ENCODE measurements at places on chromosomes 11 and 22.

DNA sequence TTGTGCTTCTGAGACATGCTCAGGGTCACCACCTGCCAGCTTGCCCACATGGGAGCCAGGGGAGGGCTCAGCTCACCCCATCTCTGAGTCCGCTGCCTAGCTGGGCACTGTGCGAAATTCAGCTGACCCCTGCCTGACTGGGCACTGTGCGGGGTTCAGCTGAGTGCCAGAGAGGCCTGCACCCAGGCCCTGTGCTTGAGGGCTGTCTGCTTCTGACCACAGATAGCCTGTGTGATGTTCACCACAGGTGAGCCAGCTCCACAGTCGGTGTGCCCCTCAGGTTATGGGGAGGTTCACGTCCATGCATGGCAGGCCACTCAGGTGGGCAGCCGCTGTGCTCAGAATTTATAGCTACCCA lies 84.5 kb upstream of the SUSD2 start:
- DNase-seq = no peak

- no peak for DNase-seq
Measured at GRCh38 chr11:31806928-31807798, 4.0 kb downstream of the PAX6 start.

GRCh38 chr11:68113986-68114385 lies 7.2 kb downstream of the CHKA start:
- DNase-seq = no peak

- DNase-seq = no peak
Measured at GRCh38 chr11:68938816-68939582, 35.3 kb downstream of the IGHMBP2 start.

GRCh38 chr11:110435780-110436717 lies 6.3 kb downstream of the FDX1 start:
- no peak for DNase-seq

DNA sequence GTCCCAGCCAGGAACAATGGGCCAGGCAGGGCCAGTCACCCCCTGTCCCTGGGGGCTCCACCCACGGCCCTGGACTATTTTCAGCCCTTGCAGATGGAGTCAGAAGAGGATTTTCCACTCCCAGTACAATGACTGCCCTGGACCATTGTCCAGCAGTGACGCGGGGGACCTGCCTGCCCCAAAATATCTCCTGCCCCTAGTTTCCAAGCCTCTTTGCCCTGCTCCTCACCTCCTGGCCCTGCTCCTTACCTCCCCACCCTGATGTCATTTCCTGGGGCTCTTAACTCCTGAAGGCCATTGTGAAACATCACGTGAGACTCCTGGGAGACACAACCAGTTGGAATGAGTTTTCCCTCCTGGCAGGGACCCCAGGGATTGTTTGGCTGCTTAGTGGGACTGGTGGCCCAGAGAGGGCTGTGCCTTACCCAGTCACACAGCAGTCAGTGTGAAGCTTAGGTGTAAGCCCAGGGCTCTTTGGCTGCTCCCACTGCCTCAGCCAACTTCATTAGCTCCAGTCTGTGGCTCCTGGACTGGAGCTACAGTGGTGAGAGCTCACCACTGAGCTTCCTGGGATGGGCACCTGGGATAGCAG lies 22.2 kb downstream of the P2RY2 start:
- DNase-seq = no peak
